Pancreas (tissue), 10 donors: ENCODE measurements at places on chromosomes 6 and 20. TPM values are rescaled to one million over a fixed set of nuclear protein-coding genes. Genes with fewer than 3 reads are reported as not detected.

DNA sequence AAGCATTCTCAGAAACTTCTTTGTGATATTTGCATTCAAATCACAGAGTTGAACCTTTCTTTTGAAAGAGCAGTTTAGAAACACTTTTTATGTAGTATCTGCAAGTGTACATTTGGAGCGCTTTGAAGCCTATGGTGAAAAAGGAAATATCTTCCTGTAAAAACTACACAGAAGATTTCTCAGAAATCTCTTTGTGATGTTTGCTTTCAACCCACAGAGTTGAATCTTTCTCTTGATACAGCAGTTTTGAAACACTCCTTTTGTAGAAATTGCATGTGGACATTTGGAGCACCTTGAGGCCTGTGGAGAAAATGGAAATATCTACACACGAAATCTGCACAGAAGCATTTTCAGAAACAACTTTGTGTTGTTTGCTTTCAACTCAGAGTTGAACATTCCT, 612.3 kb upstream of the ZNF337 start:
- no peaks in the 10 kb centered on the region for H3K27me3 ChIP-seq
- H3K36me3 ChIP-seq, result no peaks in the 10 kb centered on the region
- H3K27ac ChIP-seq, result no peak overlapping the region
- H3K4me1 ChIP-seq, result no peaks in the 10 kb centered on the region
- H3K4me3 ChIP-seq, result no peak overlapping the region

GRCh38 chr20:40525351-40525750, 163.7 kb downstream of the MAFB start:
- no peaks in the 10 kb centered on the region for H3K4me1 ChIP-seq
- H3K27ac ChIP-seq, result no peak overlapping the region
- H3K27me3 ChIP-seq, result no peaks in the 10 kb centered on the region

- H3K4me1 ChIP-seq, result no peaks in the 10 kb centered on the region
- DNase-seq, result no peak
- no peak overlapping the region for H3K27ac ChIP-seq
- H3K27me3 ChIP-seq, result no peaks in the 10 kb centered on the region
These were observed 413.2 kb downstream of the CDH26 start for GRCh38 chr20:60371384-60371783.

- no peak for DNase-seq
- H3K36me3 ChIP-seq, result no peaks in the 10 kb centered on the region
- no peaks in the 10 kb centered on the region for H3K27me3 ChIP-seq
- no peak overlapping the region for H3K27ac ChIP-seq
- H3K4me3 ChIP-seq, result no peak overlapping the region
These were observed 546.0 kb upstream of the ARID1B start for GRCh38 chr6:156231026-156231765.

DNA sequence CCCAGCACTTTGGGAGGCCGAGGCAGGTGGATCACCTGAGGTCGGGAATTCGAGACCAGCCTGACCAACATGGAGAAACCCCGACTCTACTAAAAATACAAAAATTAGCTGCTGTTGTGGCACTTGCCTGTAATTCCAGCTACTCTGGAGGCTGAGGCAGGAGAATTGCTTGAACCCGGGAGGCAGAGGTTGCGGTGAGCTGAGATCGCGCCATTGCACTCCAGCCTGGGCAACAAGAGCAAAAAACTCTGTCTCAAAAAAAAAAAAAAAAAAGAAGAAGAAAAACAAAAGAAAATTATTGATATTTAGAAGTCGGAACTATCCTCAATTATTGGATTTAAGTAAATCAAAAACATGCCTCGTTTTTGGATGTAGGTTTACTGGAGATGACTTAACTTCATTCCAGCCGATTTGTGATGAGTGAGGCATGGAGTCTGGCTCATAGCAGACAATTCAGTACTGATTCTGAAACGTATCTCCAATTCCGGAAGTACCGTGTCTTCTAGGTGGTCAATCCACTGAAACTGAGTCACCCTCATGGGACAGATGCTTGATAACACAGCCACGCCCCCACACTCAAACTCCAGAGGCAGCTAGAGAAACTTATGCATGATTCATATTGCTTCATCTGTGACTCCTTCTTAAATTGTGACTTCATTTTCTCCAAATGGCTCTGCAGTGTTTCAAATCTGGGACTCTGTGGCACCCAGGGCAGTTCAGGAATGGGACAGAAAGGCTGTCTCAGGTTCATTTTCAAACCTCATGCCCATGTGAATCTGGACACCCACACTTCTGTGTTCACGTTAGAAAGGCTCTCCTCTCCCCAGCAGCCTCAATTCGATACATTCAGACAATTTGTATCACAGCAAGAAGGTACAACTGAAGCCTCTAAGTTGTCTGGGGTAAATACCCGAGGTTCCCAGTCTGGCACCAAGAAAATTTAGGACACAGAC, 110.4 kb upstream of the ARMC2 start:
- peaks cover 3% of the 10 kb centered on the region for H3K4me1 ChIP-seq
- H3K27me3 ChIP-seq, result no peaks in the 10 kb centered on the region
- H3K27ac ChIP-seq, result no peak overlapping the region
- DNase-seq, result no peak
- H3K36me3 ChIP-seq, result no peaks in the 10 kb centered on the region

DNA sequence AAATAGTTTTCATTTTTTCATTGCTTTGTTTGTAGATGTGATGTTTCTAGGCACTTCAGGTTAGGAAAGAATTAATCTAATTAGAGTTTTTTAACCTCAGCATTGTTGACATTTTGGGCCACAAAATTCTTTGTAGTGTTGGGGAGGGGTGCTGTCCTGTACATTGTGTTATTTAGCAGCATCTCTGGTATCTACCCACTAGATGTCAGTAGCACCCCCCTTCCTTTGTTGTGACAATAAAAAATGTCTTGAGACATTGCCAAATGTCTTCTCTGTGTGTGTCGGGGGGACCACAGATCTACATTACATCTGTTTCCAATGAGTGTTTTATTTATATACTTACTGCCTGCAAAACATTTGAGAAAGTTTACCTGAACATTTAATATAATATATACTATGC, 45.6 kb downstream of the EYA4 start:
- no peaks in the 10 kb centered on the region for H3K36me3 ChIP-seq
- H3K4me3 ChIP-seq, result no peak overlapping the region
- DNase-seq, result no peak
- H3K4me1 ChIP-seq, result no peaks in the 10 kb centered on the region
- H3K27me3 ChIP-seq, result no peaks in the 10 kb centered on the region

DNA sequence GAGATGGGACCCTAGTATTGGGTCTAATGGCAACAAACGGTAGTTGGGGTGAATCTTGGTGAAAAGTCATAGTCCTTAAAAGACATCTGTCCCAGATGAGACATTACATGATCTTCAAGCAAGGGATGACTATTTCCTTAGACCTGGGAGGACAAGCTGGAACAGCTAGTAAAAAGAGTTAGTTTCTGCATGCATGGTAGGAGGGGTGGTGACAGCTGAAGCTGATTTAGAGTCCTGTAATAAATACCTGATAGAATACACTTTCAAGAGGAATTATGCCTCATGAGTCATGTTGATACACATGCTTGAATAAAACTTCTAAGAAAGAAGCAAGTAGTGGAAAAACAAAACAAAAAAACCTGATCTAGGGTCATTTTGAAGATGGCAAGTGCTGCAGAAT, 247.4 kb downstream of the CD109 start:
- H3K27ac ChIP-seq, result no peak overlapping the region
- no peaks in the 10 kb centered on the region for H3K4me1 ChIP-seq
- H3K36me3 ChIP-seq, result no peaks in the 10 kb centered on the region
- no peak for DNase-seq

DNA sequence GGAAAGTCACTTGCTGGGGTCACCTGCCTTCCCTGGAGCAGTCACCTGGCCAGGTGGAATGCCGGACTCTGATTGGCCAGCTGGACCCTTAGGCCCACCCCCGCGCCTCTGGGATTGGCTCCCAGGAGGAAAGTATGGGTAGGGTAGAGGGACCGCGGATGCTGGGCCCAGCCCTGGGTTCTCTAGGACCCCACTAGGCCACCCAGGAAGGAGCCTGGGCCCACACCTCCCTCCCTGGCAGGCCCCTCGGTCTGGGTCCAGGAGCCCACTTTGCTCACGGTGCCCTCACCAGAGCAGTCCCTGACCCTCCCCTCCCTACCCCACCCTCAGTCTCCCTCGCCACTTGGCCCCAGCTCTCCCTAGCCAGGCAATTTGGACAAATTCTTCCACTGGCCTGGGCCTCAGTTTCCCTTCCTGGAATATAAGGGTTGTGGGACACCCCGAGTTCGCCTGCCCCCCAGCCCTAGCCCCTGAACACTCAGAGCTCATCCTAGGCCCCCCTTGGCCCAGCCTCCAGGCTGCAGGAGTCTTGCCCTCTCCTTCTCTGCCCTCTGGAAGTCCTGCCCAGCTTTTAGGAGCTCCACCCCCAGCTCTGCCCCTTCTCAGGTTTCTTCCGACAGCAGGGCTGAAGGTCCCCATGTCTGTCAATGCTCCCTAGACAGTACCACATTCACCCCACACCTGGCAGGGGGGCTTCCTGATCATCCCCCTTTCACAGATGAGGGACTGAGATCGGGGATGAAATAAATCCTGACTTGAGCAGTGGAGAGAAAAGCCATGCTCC, 299.6 kb downstream of the TAF4 start:
- H3K4me1 ChIP-seq, result no peaks in the 10 kb centered on the region
- no peak overlapping the region for H3K27ac ChIP-seq
- no peaks in the 10 kb centered on the region for H3K27me3 ChIP-seq
- H3K4me3 ChIP-seq, result no peak overlapping the region
- DNase-seq, result no peak

- H3K27ac ChIP-seq, result no peak overlapping the region
- H3K4me1 ChIP-seq, result no peaks in the 10 kb centered on the region
- H3K27me3 ChIP-seq, result no peaks in the 10 kb centered on the region
- H3K36me3 ChIP-seq, result no peaks in the 10 kb centered on the region
These were observed 52.5 kb downstream of the MAFB start for GRCh38 chr20:40636486-40636885.

- no peak overlapping the region for H3K4me3 ChIP-seq
- no peak for DNase-seq
- H3K4me1 ChIP-seq, result no peaks in the 10 kb centered on the region
- no peaks in the 10 kb centered on the region for H3K27me3 ChIP-seq
- no peaks in the 10 kb centered on the region for H3K36me3 ChIP-seq
- H3K27ac ChIP-seq, result no peak overlapping the region
These were observed 179.7 kb downstream of the ADGRG6 start for GRCh38 chr6:142481466-142481865.

GRCh38 chr6:27161946-27162603, 85.4 kb upstream of the PRSS16 start:
- DNase-seq, result no peak
- no peaks in the 10 kb centered on the region for H3K36me3 ChIP-seq
- no peak overlapping the region for H3K4me3 ChIP-seq
- no peaks in the 10 kb centered on the region for H3K4me1 ChIP-seq

DNA sequence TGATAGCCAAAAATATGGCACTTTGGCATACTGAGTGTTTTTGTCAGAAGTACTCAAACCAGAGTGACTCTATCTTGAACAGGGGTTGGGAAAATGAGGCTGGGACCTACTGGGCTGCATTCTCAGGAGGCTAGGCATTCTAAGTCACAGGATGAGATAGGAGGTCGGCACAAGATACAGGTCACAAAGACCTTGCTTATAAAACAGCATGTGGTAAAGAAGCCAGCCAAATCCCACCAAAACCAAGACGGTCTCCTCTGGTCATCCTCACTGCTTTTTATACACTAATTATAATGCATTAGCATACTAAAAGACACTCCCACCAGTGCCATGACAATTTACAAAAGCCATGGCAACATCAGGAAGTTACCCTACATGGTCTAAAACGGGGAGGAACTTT, 985.1 kb downstream of the HACE1 start:
- no peaks in the 10 kb centered on the region for H3K27me3 ChIP-seq
- no peak overlapping the region for H3K4me3 ChIP-seq
- H3K4me1 ChIP-seq, result no peaks in the 10 kb centered on the region
- no peaks in the 10 kb centered on the region for H3K36me3 ChIP-seq

- no peaks in the 10 kb centered on the region for H3K27me3 ChIP-seq
- no peak overlapping the region for H3K4me3 ChIP-seq
- H3K4me1 ChIP-seq, result peaks cover 11% of the 10 kb centered on the region
These were observed 1.6 kb downstream of the B4GALT5 start for GRCh38 chr20:49712118-49712517.

The FNDC1 gene
- total RNA-seq, result 0.79 TPM

The BPIFA1 gene
- not detected for total RNA-seq

The ID1 gene
- total RNA-seq, result 19.6 TPM

The TREM2 gene
- total RNA-seq, result 7.1 TPM

The PDE10A gene
- total RNA-seq, result 3.9 TPM
